MCF 10A (cell line): ENCODE measurements at places on chromosomes 12 and 14. TPM values are rescaled to one million over a fixed set of nuclear protein-coding genes. Genes with fewer than 3 reads are reported as not detected.
A peak's percentile ranks its signal among the peaks of the same experiment; 100 is the strongest.

DNA sequence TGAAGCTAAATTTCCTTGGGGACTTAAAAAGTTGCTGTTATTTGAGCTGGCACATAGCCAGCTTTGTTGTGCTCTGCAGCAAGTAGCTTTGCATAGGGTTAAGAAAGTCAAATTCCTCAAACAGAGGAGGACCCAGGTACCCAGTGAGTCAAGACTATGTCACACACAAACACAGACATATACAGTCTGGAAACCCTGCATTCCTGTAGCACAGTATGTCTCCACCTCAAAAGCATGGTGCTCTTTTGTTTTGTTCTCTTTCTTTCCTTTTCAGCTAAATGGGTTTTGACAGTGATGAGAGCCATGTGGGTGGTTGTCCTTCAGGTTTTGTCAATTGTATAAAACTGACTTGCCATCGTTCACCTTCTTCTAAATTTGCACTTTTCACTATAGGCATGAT is 179.6 kb upstream of the DIO2 start:
- H3K4me3 ChIP-seq: no peak overlapping the region
- peak; percentile 44 for DNase-seq
- peak overlapping the region; percentile 91 for H3K27ac ChIP-seq
- H3K27me3 ChIP-seq: no peaks in the 10 kb centered on the region
- peaks cover 39% of the 10 kb centered on the region for H3K4me1 ChIP-seq
- H3K36me3 ChIP-seq: no peaks in the 10 kb centered on the region

The IL26 gene
- not detected in 2 replicates for total RNA-seq

- H3K4me3 ChIP-seq: no peak overlapping the region
- H3K36me3 ChIP-seq: no peaks in the 10 kb centered on the region
- no peaks in the 10 kb centered on the region for H3K4me1 ChIP-seq
- H3K27me3 ChIP-seq: peaks cover 86% of the 10 kb centered on the region
These were observed 41.9 kb upstream of the FKBP4 start for GRCh38 chr12:2752676-2753371.

DNA sequence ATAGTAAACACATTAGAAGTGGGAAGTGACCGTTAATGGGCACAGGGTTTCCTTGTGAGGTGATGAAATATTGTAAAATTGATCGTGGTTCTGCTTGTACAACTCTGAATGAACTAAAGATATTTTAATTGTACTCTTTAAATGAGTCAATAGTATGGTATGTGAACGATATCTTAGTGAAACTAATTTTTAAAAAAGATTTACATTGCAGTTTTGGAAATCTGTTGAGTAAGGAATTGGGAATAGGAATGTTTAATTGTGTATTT is 1.7 kb downstream of the ZNF410 start:
- no peaks in the 10 kb centered on the region for H3K27me3 ChIP-seq
- H3K27ac ChIP-seq: peak overlapping the region; percentile 93
- H3K36me3 ChIP-seq: peaks cover 42% of the 10 kb centered on the region
- H3K4me1 ChIP-seq: peaks cover 35% of the 10 kb centered on the region

The KRT72 gene
- not detected in 2 replicates for total RNA-seq

The TROAP gene
- total RNA-seq: 30.8 and 41.9 TPM in 2 replicates

- no peaks in the 10 kb centered on the region for H3K27me3 ChIP-seq
- H3K36me3 ChIP-seq: no peaks in the 10 kb centered on the region
- DNase-seq: peak; percentile 29
- no peak overlapping the region for H3K27ac ChIP-seq
These were observed 7.6 kb upstream of the SLC25A21 start for GRCh38 chr14:37179896-37180502.

- DNase-seq: no peak
- H3K27me3 ChIP-seq: no peaks in the 10 kb centered on the region
- H3K36me3 ChIP-seq: no peaks in the 10 kb centered on the region
- no peak overlapping the region for H3K27ac ChIP-seq
- H3K4me1 ChIP-seq: no peaks in the 10 kb centered on the region
These were observed 210.8 kb upstream of the BTG1 start for GRCh38 chr12:92356425-92356824.

The DLK1 gene
- total RNA-seq: not detected in 2 replicates

- H3K4me3 ChIP-seq: no peak overlapping the region
- DNase-seq: no peak
- H3K4me1 ChIP-seq: no peaks in the 10 kb centered on the region
- H3K27ac ChIP-seq: no peak overlapping the region
- H3K36me3 ChIP-seq: no peaks in the 10 kb centered on the region
These were observed 48.6 kb upstream of the E2F7 start for GRCh38 chr12:77113971-77114370.

DNA sequence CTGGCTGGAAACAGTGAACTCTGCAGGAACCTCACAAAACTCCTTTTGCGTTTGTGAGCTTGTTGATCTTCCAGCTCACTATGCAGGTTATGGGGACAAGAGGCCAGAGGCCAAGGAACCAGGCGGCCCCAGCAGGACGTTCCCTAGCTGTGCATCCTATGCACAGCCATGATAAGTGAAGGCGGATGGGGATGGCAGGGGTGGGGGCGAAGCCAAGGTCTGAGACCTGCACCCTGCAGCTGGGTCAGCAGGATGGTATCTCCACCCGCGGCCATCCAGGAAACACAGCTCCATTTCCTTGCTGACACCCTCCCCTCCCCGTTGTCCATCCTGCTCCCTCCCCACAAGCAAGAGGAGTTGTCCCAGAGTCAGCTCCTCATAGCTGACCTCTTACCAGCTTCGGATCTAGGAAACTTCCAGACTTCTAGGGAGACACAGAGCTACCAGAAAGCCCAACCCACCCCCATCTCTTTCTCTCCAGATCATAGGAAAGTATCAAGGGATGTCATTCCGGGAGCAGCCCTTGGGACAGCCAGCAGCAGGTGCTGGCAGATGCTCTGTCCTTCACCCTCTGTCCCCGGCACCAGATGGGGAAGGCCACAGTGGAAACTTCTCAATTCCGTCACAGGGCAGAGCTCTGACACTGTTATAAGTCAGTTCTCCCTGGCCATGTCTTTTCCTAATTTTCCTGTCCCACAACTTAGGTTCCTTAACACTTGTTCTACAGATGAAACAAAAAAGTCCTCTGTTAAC is 9.4 kb downstream of the ZBTB39 start:
- H3K4me1 ChIP-seq: peaks cover 13% of the 10 kb centered on the region
- H3K36me3 ChIP-seq: peaks cover 26% of the 10 kb centered on the region
- no peak overlapping the region for H3K27ac ChIP-seq
- H3K4me3 ChIP-seq: no peak overlapping the region
- no peak for DNase-seq
- H3K27me3 ChIP-seq: no peaks in the 10 kb centered on the region

The DNAJC22 gene
- total RNA-seq: 0.25 and 0.33 TPM in 2 replicates

DNA sequence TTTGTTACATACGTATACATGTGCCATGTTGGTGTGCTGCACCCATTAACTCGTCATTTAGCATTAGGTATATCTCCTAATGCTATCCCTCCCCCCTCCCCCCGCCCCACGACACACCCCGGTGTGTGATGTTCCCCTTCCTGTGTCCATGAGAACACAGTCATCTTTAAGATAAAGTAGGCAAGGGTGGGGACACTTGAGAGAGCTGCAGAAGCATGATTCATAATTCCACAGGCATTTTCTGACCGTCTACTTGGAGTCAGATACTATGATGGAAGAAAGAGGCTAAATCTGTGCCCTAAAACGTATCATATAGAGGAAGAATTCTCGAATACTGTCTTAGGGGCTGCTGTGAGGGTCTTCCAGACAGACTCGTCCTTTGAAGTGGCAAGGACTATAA is 145.9 kb upstream of the VASH1 start:
- H3K4me3 ChIP-seq: no peak overlapping the region
- no peak for DNase-seq
- H3K27ac ChIP-seq: no peak overlapping the region
- peaks cover 10% of the 10 kb centered on the region for H3K4me1 ChIP-seq
- H3K36me3 ChIP-seq: no peaks in the 10 kb centered on the region

The SRRM4 gene
- total RNA-seq: not detected in 2 replicates

DNA sequence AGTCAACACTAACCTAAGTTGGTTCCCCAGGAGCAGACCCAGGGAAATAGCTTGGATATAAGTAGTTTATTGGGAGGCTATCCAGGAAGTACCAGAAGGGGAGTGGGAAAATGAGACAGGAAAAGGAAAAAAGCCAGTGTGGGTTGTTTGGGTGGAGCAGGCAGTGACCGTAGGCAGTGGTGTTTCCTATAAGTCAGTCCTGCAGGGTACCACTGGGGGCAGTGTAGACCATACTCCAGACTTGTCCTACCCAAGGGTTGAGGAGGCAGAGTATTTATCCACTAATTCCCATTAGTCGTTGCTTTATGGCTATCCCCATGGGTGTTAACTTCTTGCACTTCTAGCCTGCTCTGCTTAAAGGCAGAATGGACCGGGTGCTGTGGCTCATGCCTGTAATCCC is 6.4 kb upstream of the CCDC60 start:
- no peak overlapping the region for H3K4me3 ChIP-seq
- H3K27ac ChIP-seq: no peak overlapping the region
- no peaks in the 10 kb centered on the region for H3K4me1 ChIP-seq
- no peaks in the 10 kb centered on the region for H3K27me3 ChIP-seq
- no peak for DNase-seq
- H3K36me3 ChIP-seq: no peaks in the 10 kb centered on the region

GRCh38 chr12:87303396-87304012 is 725.7 kb downstream of the C12orf50 start:
- H3K27ac ChIP-seq: no peak overlapping the region
- peaks cover 8% of the 10 kb centered on the region for H3K4me1 ChIP-seq
- H3K36me3 ChIP-seq: no peaks in the 10 kb centered on the region
- no peak for DNase-seq
- H3K4me3 ChIP-seq: no peak overlapping the region
- no peaks in the 10 kb centered on the region for H3K27me3 ChIP-seq

GRCh38 chr14:28770630-28771029 is 4.0 kb downstream of the FOXG1 start:
- DNase-seq: no peak
- no peak overlapping the region for H3K27ac ChIP-seq
- no peak overlapping the region for H3K4me3 ChIP-seq

The PTGDR gene
- total RNA-seq: not detected in 2 replicates

The TMEM179 gene
- not detected in 2 replicates for total RNA-seq

The SLC10A1 gene
- total RNA-seq: not detected in 2 replicates

The IL22 gene
- total RNA-seq: not detected in 2 replicates

DNA sequence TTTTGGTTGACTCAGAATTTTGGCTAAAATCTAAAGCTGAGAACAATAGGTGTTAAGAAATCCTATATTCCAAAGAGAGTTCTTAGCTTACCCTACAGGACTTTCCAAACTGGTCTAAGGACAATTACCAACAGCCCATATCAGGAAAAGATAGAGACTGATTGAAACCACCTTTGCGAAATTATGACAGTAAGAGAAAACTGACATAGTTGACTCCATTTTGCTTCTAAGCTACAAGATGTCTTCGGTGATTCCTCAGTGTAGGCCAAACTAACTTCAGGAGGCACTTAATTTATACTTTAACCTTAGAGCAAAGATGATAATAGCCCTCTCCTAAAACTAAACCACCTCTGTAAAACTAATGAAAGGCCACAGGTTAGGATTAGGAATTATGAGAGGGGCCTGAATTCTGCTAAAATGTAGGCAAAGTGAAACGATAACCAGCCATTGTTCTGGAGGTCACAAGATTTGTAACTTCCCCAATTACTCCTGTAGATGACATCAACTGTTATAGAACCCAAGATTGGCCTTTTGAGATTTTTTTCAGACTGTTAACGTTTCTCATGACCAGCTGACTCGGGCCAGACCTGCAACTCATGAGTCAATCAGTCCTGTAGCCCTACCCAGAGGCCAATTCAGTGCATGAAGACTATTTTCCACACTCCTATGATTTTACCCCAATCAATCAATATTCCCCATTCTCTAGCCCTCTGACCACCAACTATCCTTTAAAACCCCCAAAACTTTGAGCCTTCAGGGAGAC is 43.0 kb downstream of the KLRG1 start:
- no peaks in the 10 kb centered on the region for H3K27me3 ChIP-seq
- no peak for DNase-seq
- no peak overlapping the region for H3K27ac ChIP-seq
- no peak overlapping the region for H3K4me3 ChIP-seq

GRCh38 chr14:78107166-78107565 is 63.0 kb upstream of the NRXN3 start:
- H3K27ac ChIP-seq: no peak overlapping the region
- no peaks in the 10 kb centered on the region for H3K4me1 ChIP-seq
- no peaks in the 10 kb centered on the region for H3K36me3 ChIP-seq

The GALNT16 gene
- not detected in 2 replicates for total RNA-seq

- DNase-seq: no peak
- H3K27me3 ChIP-seq: peaks cover 12% of the 10 kb centered on the region
- no peak overlapping the region for H3K27ac ChIP-seq
These were observed 416.8 kb downstream of the LRFN5 start for GRCh38 chr14:42023452-42023851.

The KRT5 gene
- total RNA-seq: 1,273 and 3,552 TPM in 2 replicates

DNA sequence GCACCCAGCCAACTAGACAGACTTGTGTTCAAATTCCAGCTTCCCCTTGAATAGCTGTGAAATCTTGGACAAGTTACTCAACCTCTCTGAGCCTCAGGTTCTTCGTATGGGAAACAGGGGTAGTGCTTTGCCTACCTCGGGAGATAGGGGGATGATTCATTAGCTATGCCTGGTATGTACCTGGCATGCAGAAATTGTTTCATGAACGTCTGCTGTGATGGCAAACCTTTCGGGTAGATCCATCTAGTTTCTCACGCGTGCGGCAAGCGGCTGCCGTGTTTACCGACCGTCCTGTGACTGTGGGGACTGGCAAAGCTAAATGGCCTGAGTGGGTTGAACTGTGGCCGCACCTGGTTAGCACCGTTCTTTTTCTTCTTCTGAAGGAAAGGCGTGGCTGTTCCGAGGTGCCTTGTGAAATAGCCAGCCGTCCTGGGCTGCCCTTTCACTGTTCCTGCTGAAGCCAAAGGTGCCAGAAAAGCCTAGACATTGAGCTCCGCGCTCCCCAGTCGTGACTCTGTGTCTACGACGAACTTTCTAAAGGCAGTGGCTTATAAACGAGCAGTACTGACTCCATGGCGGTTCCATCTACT is 40.6 kb upstream of the MED13L start:
- peak overlapping the region; percentile 60 for H3K4me3 ChIP-seq

- no peak overlapping the region for H3K27ac ChIP-seq
- no peaks in the 10 kb centered on the region for H3K36me3 ChIP-seq
- H3K4me3 ChIP-seq: no peak overlapping the region
- no peak for DNase-seq
These were observed 13.2 kb upstream of the LIMA1 start for GRCh38 chr12:50296554-50296953.

- no peak overlapping the region for H3K27ac ChIP-seq
- H3K36me3 ChIP-seq: no peaks in the 10 kb centered on the region
- peaks cover 73% of the 10 kb centered on the region for H3K27me3 ChIP-seq
- no peak overlapping the region for H3K4me3 ChIP-seq
- no peaks in the 10 kb centered on the region for H3K4me1 ChIP-seq
These were observed 150.0 kb upstream of the RMST start for GRCh38 chr12:97312570-97313135.

The SDR9C7 gene
- total RNA-seq: not detected in 2 replicates

The ASPG gene
- total RNA-seq: 0.05 and 0.12 TPM in 2 replicates

The MYH6 gene
- not detected in 2 replicates for total RNA-seq

DNA sequence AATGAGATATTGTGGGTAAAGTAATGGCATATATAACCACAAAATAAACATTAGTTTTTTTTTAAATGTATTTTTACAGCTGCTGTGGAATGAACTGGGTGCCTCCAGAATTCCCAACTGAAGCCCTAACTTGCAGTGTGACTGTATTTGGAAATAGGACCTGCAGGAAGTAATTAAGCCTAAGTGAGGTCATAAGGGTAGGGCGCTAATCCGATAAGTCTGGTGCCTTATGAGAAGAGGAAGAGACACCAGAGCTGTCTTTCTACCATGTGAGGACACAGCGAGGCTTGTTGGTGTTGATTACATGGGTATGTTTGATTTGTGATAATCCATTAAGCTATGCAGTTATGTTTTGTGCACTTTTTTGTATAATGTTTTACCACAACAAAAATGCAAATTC is 136.8 kb downstream of the TPH2 start:
- H3K27me3 ChIP-seq: no peaks in the 10 kb centered on the region
- H3K4me1 ChIP-seq: peaks cover 6% of the 10 kb centered on the region
- H3K4me3 ChIP-seq: no peak overlapping the region
- no peaks in the 10 kb centered on the region for H3K36me3 ChIP-seq

The KITLG gene
- 3.9 and 4.8 TPM in 2 replicates for total RNA-seq
